ENCODE measurements at places on chromosomes 2 and 18.
A peak's percentile ranks its signal among the peaks of the same experiment; 100 is the strongest.

GRCh38 chr2:237711458-237712150 is 84.2 kb downstream of the LRRFIP1 start:
- no peak for DNase-seq

DNA sequence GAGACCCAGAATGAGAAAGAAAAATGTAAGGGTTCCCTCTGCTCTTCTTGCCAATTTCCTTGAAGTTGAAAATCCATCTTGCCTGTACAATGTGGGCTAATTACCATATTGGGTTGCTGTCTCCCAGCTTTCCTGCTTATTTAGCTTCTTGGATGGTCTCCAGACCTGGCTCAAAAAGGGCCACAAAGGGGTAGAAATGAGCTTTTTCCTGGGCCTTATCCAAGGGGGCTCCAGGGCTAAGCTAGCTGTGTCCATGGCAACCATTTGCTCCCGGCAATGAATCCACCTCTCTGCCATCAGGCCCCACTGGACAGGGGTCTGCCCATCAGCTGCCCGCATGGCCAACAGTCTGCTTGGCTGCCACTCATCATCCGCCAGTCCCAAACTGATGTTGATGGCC is 85.0 kb downstream of the BOD1L2 start:
- peak; percentile 86 for DNase-seq

DNA sequence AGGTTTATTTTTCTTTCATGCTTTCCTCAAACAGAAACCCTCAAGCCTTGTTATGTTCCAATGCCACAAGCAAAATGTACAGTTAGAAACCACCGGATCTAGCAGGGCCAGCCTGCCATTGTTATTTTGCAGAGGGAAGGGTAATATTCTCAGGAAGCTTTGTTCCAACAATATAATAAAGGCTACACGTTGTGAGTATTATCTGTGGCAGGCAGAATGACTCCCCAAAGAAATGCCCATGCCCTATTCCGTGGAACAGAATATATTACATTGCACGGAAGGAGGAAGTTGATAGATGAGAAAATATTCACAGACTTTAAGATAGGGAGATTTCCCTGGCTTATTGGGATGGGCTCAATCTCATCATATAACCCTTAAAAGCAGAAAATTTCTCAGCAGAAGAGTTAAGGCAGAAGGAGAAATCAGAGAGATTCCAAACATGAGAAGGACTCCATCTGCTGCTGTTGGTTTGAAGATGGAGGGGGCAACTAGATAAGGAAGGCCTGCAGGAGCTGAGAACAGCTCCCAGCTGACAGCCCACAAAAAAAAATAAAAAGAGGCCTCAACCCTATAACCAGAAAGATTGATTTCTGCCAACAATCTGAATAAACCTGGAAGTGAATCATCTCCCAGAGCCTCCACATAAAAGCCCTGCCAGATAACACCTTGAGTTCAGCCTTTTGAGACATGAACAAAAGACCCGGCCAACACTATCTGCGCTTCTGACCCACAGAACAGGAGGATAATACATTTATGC is 466.6 kb downstream of the LPIN1 start:
- no peak for DNase-seq

- DNase-seq, result no peak
Measured at GRCh38 chr2:100004959-100005387, 137.4 kb downstream of the AFF3 start.

DNA sequence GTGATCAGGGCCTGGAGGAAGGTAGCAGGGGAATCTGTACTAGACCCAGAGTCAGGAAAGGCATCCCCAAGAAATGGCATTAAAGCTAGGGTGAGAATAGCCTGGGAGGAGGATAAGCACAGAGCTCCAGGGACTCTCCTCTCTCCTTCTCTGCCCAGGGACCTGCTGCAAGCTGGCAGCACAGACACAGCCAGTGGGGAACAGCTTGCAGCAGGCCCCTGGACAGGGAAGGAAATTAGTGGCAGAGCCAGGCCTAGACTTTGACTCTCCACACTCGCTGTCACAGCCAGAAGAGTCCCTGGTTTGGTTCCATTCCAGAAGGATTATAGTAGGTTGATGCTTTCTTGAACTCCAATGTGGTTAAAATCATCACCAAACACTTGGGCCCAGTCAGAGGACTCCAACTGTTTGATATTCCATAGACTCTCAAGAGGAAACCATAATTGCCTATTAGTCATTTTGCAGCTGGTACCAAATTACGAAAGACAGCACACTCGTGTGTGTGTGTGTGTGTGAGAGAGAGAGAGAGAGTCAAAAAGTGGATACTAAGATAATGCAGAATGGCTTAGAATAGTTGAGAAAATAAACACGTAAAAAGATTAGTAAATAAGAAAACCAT is 95.5 kb upstream of the ATP8B1 start:
- DNase-seq, result peak; percentile 93

DNA sequence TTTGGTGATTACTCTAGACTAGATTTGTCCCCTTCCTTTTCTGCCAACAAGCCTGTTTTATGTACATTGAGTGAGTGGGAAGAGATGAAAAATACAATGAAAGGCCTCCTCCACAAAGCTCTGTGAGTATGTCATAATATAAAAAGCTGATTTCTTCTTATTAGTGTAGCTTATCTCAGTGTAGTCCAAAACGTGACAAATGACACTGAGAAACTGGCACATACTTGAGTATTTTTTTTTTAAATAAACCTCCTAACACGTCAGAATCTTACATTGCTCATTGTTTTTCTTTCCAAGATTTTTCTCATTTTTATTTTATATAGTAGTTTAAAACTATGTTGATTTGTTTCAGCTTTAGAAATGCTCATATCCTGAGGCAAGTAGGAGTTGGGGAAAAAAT is 17.9 kb upstream of the FIGN start:
- DNase-seq, result no peak

DNA sequence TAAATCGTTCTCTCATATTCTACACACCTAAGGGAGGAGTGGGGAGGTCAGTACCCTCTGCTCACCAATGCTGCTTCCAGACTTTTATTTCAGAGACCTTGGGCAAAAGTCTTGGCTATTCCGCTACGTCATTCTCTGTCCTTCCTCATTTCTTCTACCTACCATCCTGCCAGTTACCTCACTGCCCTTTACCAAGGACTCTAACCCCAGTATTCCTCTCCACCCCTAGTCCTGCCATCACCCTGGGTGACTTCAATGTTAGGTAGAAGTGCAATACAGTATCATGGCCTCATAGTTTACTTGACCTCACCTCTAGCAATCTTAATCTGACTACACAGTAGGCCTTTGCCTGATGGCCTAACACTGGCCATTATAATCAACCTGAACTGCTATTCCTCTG is 27.8 kb downstream of the RTN4 start:
- DNase-seq, result no peak

- no peak for DNase-seq
Measured at GRCh38 chr2:189327879-189328847, 113.1 kb upstream of the WDR75 start.

DNA sequence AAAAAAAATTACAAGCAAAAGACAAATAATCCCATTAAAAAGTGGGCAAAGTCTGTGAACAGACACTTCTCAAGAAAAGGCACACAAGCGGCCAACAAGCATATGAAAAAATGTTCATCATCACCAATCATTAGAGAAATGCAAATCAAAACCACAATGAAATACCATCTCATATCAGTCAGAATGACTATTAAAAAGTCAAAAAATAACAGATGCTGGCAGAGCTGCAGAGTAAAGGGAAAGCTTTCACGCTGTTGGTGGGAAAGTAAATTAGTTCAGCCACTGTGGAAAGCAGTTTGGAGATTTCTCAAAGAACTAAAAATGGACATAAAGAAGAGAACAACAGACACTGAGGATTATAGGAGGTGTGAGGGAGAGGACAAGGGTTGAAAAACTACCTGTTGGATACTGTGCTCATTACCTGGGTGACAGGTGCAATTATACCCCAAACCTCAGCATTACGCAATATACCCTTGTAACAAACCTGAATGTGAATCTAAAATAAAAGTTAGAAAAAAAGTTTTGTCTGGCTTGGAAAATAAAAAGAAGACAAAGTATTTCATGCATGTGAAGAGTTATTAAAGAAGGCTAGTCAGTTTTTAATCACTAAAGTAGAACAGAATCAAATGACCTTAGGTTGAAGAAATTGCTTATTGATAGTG is 8.7 kb upstream of the ACSL3 start:
- no peak for DNase-seq

- DNase-seq, result no peak
Measured at GRCh38 chr2:168286535-168286934, 39.1 kb upstream of the STK39 start.

DNA sequence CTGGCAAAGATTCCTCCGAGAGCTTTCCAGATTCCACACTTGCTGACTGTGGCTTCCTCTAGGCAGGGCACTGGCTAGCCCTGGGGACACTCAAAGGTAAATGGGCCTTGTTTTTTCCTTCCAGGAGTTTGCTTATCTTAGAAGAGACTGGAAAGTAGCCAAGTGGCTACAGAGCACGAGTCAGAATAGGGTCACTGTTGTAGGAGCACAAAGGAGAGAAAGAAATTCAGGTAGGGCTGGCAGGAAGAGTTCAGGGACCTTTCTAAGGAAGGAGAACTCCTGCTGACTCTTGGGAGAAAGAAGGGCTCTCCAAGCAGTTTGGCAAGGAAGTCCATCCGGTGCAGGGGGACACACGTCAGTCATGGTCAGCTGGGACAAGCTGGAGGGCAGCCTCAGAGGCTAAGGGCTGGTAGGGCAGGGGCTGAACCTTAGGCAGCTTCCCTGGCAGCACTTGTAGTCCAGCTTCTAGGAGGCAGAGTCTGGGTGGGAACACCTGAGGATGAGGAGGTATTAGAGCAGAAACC is 39.5 kb downstream of the NIFK start:
- no peak for DNase-seq

DNA sequence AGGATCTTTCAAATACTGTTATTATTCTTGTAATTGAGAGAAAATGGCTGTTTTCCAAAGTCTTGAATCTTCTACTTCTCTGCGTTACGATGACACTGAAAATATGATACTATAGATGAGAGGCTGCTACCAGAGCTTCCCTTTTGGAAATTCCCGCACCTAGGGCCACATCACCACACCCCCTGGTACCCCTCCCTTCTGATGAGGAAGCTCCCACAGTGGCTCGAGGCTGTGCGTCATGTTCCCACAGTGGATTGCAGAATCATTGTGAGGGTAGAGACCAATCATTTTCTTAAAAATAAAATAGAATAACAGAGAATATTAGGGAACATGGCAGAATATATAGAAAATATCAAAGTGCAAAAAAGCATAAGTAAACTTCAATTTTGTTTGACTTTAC is 268.9 kb upstream of the SMIM21 start:
- no peak for DNase-seq

DNA sequence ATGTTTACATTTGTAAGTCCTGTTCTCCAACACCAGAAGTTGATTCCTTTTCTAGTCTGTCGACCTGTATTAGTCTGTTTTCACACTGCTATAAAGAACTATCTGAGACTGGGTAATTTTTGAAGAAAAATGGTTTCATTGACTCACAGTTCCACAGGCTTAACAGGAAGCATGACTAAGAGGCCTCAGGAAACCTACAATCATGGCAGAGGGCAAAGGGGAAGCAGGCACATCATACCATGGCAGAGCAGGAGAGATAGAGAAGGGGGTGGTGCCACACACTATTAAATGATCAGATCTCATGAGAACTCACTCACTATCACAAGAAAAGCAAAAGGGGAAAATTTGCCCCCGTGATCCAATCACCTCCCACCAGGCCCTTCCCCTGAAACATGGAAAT is 112.8 kb upstream of the MAP3K20 start:
- DNase-seq, result no peak

- peak; percentile 92 for DNase-seq
Measured at GRCh38 chr18:52325997-52326396, 14.0 kb upstream of the DCC start.

DNA sequence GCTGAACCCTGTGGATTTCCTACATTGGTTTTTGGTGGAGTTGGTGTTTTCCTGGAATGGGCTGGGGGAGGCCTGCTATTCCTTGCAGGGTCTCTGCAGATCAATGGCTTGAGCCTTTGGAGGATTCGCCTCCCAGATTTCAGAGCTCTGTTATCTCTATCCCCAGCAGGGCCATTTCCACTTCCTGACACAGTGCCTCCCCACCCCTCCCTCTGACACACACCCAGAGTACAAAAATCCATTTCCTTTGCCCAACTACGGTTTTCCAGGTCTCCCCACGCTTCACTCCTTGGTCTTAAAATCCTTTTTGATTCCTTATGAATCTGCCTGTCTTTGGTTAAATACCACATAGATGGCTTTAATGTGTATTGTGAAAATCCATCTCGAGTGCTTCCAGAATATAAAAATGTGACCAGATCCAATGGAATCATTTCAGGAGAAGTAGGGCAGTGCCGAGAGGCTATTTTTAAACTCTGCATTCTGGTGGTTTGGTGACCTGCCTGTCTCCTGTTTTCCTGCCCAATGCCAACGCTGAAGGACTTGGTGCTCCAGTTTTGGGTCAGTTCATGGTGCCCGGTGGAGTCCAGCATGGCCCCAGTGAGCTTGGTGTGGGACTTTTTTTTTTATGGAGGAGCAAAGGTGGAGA is 60.9 kb downstream of the ARL4C start:
- no peak for DNase-seq

- DNase-seq, result peak; percentile 96
Measured at GRCh38 chr2:177169810-177170514, 42.6 kb upstream of the HNRNPA3 start.

- no peak for DNase-seq
Measured at GRCh38 chr2:233811732-233812131, 33.6 kb downstream of the MROH2A start.

- DNase-seq, result no peak
Measured at GRCh38 chr2:150371044-150371818, 116.2 kb downstream of the RND3 start.

GRCh38 chr2:208872591-208872990 is 466.0 kb downstream of the PTH2R start:
- no peak for DNase-seq

- no peak for DNase-seq
Measured at GRCh38 chr2:120227111-120227991, 4.2 kb upstream of the TMEM185B start.

DNA sequence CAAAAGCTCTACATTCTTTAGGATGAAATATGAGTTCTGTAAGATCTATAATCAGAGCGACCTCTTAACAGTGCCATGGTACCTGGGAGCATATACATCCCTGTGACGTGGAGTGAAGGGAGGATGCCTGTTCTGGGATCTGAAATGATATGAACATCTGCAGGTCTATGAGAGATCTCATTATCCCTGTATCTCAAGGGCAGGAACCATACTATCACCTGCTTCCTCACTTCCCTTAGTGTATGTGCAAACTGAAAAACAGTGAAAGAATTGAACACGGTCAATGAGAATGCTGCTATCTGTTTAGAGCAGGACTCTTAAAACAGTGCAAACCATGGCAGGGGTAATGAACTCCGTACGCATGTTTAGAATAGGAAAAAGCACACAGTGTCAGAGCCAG is 364.0 kb downstream of the LPIN1 start:
- DNase-seq, result no peak

All from NCI-H69 (cell line).